ENCODE measurements at places on chromosomes 7 and 10. TPM values are rescaled to one million over a fixed set of nuclear protein-coding genes. Genes with fewer than 3 reads are reported as not detected.

Gene LEP
- total RNA-seq: not detected

Gene ZCCHC24
- 25.0 TPM for total RNA-seq

Gene NFE2L3
- 6.4 TPM for total RNA-seq

Gene CCDC126
- 7.0 TPM for total RNA-seq

Gene FBXL13
- 0.16 TPM for total RNA-seq

Gene PDSS1
- total RNA-seq: 9.3 TPM

Gene IRF5
- 0.39 TPM for total RNA-seq

Gene LIMK1
- 60.1 TPM for total RNA-seq

Gene PRTFDC1
- total RNA-seq: 18.6 TPM

Gene TFR2
- total RNA-seq: 0.64 TPM

Gene GDF2
- total RNA-seq: not detected

Gene HOXA11
- total RNA-seq: not detected

Gene AGR2
- not detected for total RNA-seq

Gene PDE6C
- total RNA-seq: not detected

Gene IKZF1
- not detected for total RNA-seq

Gene MALSU1
- 76.0 TPM for total RNA-seq

Gene FOXP2
- total RNA-seq: 1.4 TPM

Gene SLC26A3
- total RNA-seq: not detected

Gene SORCS3
- total RNA-seq: not detected

Gene FAM131B
- 3.9 TPM for total RNA-seq

Gene MCM10
- 10.5 TPM for total RNA-seq

Gene RADIL
- 0.78 TPM for total RNA-seq

Gene ANKRD61
- 0.39 TPM for total RNA-seq

Gene NPFFR1
- total RNA-seq: not detected

Gene STEAP4
- 0.08 TPM for total RNA-seq

Gene MYL10
- not detected for total RNA-seq

Gene COL28A1
- not detected for total RNA-seq

Gene KLF14
- 0.13 TPM for total RNA-seq

Gene ERVW-1
- total RNA-seq: not detected

Gene AKR1D1
- not detected for total RNA-seq

Gene THSD7A
- total RNA-seq: 0.48 TPM

Gene PRSS2
- total RNA-seq: 2.9 TPM

Gene PILRB
- total RNA-seq: 13.3 TPM

Gene SUN3
- total RNA-seq: not detected

Gene BCCIP
- total RNA-seq: 45.0 TPM

Gene MET
- 11.2 TPM for total RNA-seq

Gene PDLIM1
- total RNA-seq: 52.5 TPM

Gene EPHA1
- total RNA-seq: 0.91 TPM

Gene CLRN3
- total RNA-seq: not detected

Gene NPTX2
- total RNA-seq: 0.96 TPM

Data from epithelial cell of alveolus of lung (primary cell).